ENCODE measurements at places on chromosomes 11 and 22. TPM values are rescaled to one million over a fixed set of nuclear protein-coding genes. Genes with fewer than 3 reads are reported as not detected.

DNA sequence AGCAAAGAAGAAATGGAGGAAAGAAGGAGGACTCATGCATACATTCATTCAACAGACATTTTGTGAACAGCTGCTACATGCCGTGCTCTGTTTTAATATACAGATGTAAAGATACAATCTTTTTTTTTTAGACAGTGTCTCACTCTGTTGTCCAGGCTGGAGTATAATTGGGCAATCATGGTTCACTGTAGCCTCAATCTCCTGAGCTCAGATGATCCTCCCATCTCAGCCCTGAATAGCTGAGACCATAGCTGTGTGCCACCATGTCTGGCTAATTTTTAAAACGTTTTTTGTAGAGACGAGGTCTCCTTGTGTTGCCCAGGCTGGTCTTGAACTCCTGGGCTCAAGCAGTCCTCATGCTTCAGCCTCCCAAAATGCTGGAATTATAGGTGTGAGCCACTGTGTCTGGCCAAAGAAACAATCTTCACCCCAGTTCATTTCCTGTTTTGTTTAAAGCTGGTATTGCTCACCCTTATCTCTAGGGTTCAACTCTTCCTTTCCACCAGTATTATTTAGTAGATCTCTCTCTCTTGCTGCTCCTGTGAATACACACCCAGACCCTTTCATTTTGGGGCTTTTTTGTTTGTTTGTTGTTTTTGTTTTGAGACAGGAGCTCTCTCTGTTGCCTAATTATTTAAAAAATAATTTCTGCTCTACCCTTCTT is 69.8 kb downstream of the RNF169 start:
- no peak for DNase-seq

Gene HTR3B
- not detected for total RNA-seq

GRCh38 chr11:121408830-121409229 is 43.3 kb upstream of the SORL1 start:
- no peak for DNase-seq

GRCh38 chr22:43345761-43346301 is 2.7 kb upstream of the SCUBE1 start:
- no peak for DNase-seq

Gene MUC6
- total RNA-seq, result not detected

DNA sequence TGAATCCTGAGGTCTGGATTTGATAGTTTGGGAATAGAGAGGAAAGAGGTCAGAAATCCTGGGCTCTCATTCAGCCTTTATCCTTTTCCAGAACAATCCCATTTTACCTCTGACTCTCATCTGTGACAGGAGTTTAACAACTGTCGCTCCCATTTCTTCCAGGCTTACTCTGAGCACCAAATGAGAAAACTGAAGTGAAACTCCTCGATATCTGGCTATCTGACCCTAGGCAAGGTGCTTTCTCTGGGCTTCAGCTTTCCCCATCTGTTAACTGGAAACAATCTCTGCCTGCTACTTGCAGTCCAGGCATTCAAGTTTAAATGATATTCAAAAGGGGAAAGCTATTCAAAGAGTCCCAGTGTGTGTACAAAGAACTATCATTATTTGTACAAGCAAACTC is 50.1 kb downstream of the NRXN2 start:
- no peak for DNase-seq

Gene POU2AF2
- total RNA-seq, result not detected

Gene APOBEC3G
- 0.94 TPM for total RNA-seq

DNA sequence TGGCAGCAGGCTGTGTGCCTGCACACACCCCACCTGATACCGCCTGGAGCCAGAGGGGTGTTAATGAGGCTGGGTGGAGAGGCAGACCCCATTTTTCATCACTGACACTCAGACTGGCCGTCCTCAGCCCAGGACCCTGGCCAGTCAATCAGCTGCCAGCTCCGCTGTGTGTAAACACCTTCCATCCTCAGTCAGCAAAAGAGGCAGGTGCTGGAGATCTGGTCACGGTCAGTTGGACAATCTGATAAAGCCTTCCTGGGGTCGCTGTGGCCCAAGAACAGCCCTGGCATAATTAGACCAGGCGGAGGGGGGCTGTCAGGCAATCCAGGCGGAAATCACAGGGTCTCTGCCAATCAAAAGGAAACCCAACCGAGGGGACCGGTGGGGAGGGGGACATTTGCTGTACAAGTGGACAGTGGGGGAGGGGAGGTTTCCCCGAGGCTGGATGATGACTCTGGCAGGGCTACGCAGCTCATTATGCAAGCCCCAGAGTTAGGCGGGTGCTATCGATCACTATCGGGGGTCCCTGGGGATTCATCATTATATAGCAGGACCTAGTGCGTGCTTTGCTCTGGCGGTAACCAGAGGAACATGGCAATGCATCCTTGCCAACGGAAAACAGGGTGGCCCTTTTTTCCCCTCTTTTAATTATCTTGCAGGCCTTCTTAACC is 72.9 kb downstream of the ABTB2 start:
- DNase-seq, result no peak

Gene ACTN3
- not detected for total RNA-seq

Gene ANO1
- total RNA-seq, result 1.5 TPM

DNA sequence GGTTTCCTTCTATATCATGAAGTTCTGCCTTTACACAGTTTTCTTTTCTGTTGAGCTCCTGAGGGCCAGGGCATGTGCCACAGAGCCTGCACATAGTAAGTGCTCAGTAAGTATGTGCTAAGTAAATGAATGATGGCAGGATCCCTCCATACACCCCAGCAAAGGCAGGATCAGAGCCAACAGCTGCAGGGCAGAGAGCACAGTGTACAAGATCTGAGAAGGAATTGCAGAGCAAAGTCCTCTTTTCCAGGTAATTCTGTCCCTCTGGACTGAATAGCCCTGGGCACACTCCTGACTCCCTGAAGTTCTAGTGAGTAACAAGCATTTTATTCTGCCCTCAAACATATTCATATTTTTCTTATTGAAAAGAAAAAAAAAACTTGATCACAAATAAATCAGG is 117.7 kb downstream of the GALNT18 start:
- no peak for DNase-seq

Gene MS4A15
- total RNA-seq, result not detected

GRCh38 chr11:22337596-22338485 is at the start of gene SLC17A6:
SLC17A6 (plus strand) TSS chr11:22338381; CDS start chr11:22338534, 153 bp downstream.
- no peak for DNase-seq

Gene MS4A7
- total RNA-seq, result not detected

DNA sequence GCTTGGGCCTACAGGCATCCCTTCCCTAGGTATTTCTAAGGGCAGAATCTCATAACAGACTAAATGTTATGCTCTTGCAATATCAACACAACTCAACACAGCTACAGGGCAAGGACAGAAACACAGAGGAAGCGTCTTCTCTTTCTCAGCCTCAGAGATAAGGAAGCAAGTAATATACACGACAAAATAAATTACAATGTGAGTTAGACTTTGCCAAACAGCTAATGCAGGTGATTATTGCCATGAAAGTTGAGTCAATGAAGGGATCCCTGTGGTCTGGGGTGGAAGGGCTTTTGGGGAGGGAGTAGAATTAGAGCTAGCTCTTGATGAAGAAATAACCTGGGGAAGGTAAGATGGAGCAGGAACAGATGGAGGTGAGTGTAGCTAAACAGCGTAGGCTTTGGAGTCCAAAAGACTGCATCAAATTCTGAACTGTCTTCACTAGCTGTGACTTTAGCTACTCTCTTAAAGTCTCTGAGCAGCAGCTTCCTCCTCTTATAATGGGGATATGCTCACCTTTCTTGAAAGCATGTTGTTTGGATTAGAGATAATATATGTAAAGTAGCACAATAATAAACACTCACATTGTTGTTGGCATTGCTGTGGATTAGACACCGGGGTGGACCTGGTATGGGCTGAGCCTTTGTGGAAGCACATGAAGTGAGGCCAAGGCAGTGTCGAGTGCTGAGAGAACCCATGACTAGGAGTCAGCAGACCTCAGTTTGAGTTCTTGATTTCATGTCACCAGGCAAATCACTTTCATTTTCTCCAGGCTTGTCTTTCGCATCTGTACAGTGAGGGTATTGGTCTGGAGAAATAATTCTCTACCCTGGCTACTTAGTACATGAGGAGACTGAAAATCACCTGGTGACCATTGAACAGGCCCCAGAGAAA is 41.0 kb upstream of the AQP11 start:
- DNase-seq, result no peak

Gene RAB38
- total RNA-seq, result not detected

- DNase-seq, result no peak
Observed at GRCh38 chr11:120893440-120894201, 130.3 kb upstream of the TBCEL start.

Gene TMPRSS5
- 0.33 TPM for total RNA-seq

- DNase-seq, result no peak
Observed at GRCh38 chr11:64458997-64459396, 100.0 kb downstream of the RPS6KA4 start.

GRCh38 chr11:94203070-94203469 is 74.4 kb downstream of the PANX1 start:
- DNase-seq, result no peak

GRCh38 chr22:23820748-23821211 is 18.0 kb downstream of the DERL3 start:
- peak; percentile 48 for DNase-seq

GRCh38 chr22:11613898-11614755 is 3913.9 kb upstream of the OR11H1 start:
- DNase-seq, result no peak

DNA sequence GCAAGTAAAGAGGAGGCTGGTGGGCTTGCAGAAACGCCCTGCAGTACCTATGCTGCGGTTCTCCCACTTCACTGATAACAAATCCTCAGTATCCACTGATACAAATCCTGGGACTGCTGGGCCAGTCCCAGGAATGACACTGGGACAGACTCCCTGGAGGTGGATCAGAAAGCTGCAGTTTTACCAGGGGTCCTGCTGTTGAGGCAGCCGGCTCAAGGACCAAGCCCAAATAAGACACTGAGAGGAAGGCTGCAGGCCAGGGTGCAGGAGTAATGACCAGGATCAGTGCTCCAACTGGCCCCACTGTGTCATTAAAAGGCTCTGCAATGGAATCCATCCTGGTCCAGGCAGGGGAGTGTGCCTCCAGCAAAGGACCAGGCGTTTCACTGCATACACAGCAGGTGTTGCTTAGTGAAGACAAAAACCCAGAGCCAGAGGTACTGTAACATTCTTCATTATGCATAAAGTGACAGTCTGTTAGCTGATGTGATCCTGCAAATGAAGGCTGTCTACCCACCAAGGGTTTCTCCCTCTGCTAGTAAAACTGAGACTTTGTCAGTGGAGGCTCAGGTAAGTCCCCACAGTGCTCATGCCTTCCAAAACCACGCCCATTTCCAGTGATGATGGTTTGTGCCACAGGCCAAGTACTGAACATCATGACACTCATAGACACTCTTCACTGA is 1.4 kb upstream of the C22orf39 start:
- DNase-seq, result no peak

GRCh38 chr11:8719721-8720120 is 37.1 kb downstream of the RPL27A start:
- DNase-seq, result no peak

Gene LMNTD2
- 3.8 TPM for total RNA-seq

DNA sequence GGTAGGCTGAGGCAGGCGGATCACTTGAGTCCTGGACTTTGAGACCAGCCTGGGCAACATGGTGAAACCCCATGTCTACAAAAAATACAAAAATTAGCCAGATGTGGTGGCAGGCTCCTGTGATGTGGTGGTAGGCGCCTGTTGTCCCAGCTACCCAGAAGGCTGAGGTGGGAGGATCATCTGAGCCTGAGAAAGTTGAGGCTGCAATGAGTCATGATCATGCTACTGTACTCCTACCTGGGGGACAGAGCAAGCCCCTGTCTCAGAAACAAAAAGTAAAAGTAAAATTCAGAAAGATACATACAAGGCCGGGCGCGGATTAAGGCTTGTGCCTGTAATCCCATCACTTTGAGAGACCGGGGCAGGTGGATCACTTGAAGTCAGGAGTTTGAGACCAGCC is 6.3 kb downstream of the LDHAL6A start:
- no peak for DNase-seq

- DNase-seq, result no peak
Observed at GRCh38 chr11:134261626-134262488, 8.5 kb downstream of the ACAD8 start.

- no peak for DNase-seq
Observed at GRCh38 chr11:130902380-130902779, 13.9 kb downstream of the SNX19 start.

DNA sequence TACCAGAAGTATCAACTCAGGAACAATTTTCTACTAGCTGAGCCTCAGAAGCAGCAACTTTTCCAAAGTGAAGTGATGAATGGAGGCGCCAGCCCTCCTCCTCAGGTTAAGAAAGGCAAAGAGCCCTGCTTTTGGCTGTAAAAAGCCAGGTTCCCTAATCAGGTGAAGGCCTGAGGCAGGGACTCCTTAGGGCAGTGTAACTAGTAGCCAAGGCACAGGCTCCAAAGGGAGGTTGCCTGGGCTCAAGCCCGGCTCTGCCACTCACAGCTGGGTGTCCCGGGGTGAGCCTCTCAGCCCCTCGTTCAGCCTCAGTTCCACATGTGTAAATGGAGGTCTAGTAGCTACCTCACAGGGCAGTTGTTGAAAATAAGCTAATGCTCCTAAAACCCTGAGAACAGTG is 19.5 kb downstream of the TSKU start:
- DNase-seq, result no peak

DNA sequence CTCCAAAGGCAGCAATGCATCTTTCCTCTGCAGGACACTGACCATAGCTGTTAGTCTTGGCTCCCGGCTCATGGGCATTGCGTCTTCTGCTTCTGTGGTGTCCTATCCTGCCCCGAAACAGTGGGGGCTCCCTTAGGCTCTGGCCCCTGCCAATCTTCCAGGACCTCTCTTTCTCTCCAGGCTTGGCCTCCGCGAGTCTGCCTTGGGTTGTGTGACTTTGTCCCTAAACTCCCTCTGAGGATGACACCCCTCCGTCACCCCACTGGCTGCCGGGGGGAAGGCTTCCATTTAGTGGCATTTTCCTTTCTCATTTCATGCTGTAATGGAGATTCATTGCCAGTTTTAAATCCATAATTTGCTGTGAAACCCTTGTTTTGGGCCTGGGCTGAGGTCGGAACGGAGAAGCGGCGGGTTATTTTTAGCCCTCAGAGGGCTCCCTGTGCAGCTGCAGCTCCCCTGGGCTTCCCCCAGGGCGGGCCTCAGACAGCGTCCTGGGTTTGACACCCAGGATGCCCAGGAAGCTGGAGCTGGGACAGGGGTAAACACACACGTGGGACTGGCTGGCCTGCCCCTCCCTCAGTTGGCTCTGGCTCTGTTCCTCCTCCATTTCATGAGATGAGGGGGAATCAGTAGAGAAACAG is 156.1 kb downstream of the ST3GAL4 start:
- DNase-seq, result peak; percentile 55

- no peak for DNase-seq
Observed at GRCh38 chr22:36156515-36157419, 3.8 kb downstream of the APOL3 start.

GRCh38 chr11:104327861-104328511 is 164.0 kb upstream of the PDGFD start:
- no peak for DNase-seq

GRCh38 chr11:128589998-128590397 is 2.6 kb upstream of the ETS1 start:
- no peak for DNase-seq

Gene MLC1
- total RNA-seq, result 0.77 TPM

Gene TRIM6
- total RNA-seq, result 2.1 TPM

GRCh38 chr11:83436855-83437254 is 150.7 kb upstream of the CCDC90B start:
- no peak for DNase-seq

Gene BRSK2
- total RNA-seq, result 1.8 TPM

Gene CAVIN3
- total RNA-seq, result 120 TPM

- DNase-seq, result no peak
Observed at GRCh38 chr22:27772984-27773498, 28.5 kb downstream of the MN1 start.

GRCh38 chr22:38937036-38937435 is 20.4 kb upstream of the APOBEC3A start:
- DNase-seq, result no peak
